ENCODE measurements at places on chromosomes 7 and 10.
A peak's percentile ranks its signal among the peaks of the same experiment; 100 is the strongest.

- no peak for DNase-seq
These were observed 24.7 kb downstream of the LSMEM1 start for GRCh38 chr7:112505495-112505894.

DNA sequence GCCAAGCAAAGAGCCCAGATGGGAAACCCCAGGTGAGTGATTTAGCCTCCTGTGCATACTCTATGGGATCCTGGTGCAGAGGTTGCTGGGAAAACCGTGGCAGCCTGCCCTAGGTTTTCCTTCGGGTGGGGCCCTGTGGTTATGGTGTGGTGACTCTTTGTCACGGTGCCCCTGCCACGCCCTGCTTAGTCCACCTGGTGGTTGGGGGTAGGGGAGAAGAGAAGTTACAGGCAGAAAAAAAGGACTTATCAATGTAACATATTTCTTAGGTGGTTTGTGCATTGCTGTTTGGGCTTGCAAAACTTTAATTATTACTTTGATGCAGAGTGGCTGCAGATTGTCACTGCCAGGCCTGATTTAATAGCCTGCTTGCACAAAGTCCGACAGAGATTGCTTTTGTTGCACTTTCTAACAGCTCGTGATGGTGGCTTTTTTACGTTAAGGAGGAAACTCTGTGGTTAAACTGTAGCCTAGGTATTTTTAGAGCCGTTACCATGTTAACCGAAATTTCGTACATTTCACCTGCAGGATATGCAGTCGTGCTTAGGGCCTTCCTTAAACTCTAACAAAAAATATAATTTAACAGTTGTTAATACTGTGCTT is 197.4 kb downstream of the RNLS start:
- DNase-seq: peak; percentile 23

GRCh38 chr7:95684505-95684904 is 87.8 kb upstream of the DYNC1I1 start:
- no peak for DNase-seq

DNA sequence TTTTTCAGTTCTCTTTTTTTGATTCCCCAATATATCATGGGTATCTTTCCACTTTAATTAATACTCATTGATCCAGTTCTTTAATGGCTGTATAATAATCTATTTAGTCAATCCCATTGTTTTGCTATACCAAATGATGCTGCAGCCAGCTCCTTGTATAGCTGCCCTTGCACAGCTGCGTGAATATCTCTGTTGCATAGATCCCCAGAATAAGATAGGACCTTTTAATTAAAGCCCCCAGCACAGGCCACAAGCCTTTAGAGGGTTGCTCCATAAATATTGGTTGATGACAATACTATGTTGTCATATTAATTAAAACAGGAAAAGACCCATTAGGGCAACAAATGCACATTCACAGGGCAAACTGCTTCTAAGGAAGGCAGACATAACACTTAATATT is 57.9 kb downstream of the BUB3 start:
- no peak for DNase-seq

DNA sequence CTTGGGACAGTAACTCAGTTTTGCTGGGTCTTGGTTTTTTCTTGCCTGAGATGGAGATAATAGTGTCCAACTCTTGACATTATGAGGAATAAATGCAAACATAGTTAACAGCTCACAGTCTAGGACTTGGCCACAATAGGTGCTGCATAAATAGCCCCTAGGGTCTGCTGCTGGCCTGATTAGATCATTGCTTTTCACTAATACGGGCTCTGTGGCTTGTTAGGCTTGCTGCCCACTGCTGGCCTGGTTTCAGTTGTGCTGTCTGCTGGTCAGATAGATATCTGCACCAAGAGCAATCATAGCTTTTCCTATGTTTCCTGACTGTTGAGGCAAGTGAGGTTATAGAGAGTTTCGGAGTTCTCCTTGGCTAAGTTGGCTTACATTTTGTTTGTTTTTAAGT is 246.1 kb downstream of the DNAJB9 start:
- DNase-seq: no peak

GRCh38 chr10:61589547-61590243 is 73.0 kb upstream of the CABCOCO1 start:
- no peak for DNase-seq

- no peak for DNase-seq
These were observed 2.4 kb downstream of the LRIT1 start for GRCh38 chr10:84238909-84239308.

DNA sequence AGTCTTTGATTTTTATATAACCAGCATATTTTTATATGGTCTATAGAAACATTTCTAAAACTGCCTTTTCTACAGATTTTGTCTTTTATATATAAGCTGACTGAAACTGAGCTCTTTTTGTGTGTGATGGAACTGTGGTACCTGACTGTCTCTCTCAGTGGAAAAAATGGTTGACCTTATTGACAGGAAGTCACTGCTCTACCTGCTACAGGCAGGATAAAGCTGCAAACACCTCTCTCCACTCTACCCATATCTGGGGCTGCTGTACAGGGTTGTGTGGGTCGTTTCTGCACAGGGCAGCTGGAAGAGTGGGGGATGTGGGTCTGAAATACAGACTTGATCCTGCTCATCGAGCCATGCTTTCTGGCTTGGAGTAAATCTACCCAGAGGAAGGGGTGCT is 48.5 kb downstream of the BBS9 start:
- no peak for DNase-seq

GRCh38 chr10:65570143-65571010 is 1355.5 kb upstream of the LRRTM3 start:
- no peak for DNase-seq

DNA sequence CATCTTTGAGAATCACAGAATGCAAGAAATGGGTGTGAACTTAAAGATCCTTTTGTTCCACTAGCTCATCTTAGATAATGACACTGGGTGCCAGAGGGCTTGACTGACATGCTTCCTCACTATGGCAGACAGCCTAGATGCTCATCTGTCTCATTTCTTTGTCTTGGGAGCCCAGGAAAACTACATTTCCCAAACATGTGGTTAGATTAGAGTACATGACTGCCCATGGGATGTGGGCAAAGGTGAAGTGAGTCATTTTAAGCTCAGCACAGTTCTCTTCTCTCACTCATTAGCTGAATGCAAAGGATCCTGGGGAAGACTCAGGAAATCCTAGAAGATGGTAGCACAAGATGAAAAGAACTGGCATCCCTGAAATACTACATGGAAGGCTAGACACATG is 32.5 kb upstream of the TBX20 start:
- no peak for DNase-seq

- DNase-seq: no peak
These were observed 157.3 kb downstream of the WDR37 start for GRCh38 chr10:1213252-1214070.

DNA sequence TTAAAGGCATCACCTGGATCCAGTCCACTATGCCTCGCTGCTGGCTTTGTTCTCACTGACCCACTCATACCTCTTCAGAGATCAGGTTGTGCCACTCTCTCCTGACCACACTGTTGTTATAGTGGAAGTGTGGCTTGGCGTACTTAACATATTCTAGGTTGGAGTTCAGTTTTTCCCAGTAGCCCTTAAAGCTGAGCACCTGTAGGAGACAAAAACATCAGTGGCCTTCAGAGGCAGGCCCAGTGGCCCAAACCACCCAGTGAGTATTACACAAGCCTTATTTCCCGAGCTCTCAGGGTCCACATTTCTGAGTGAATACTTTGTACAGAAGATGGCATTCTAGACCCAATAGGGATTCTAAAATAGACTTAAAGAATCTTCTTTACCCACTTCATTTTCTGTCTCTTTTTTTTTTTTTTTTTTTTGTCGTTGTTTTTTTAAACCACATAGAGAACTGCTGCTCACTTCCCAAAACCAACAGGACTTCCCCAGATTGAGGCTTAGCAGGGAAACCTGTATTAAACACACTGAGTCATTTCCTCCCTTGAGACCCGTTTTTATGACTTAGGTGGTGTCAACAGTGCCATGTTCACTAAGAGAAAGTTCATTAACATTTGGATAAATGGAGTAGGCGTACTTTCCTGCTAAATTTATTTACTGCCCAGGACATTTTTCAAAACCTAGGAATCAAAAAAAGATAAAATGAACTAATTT is 85.8 kb downstream of the GSAP start:
- no peak for DNase-seq

GRCh38 chr7:142961595-142961972 is 579 bp downstream of the KEL start:
- DNase-seq: no peak

DNA sequence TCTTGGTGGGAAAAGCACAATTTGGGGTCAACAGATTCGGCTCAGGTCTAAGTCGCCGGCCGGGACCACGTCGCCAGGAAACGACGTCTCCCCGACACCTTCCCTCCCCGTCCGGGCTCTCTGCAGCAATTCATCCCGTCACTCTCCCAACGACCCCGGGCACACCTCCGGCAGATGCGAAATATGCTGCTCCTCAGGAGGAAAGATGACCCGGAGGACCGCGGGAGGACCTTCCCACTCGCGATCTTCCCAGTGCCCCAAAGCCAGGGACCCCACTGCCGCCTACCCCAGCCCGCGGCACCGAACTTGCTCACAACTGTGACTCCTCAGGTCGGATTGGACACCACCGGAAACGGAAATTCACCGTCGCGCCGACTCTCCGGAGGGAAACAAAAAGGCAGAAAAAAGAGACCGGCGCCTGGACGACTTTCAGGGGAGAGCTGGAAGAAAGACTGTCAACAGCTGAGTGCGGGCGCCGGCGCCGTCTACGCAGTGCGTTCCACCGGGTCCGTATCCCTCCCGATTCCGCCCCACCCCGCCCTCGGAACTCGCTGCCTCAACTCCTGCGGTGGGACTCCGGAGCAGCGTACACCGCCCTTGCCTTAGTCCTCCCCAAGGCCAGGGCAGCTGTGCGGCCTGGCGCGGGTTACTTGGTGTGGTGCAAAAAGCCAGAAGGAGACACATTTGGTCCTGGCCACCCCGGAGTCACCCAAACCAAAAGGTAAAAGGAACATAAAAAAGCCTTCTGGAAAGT is 13.8 kb upstream of the SEC24C start:
- peak; percentile 95 for DNase-seq

GRCh38 chr10:99682752-99683151 is 23.4 kb downstream of the ENTPD7 start:
- DNase-seq: no peak

DNA sequence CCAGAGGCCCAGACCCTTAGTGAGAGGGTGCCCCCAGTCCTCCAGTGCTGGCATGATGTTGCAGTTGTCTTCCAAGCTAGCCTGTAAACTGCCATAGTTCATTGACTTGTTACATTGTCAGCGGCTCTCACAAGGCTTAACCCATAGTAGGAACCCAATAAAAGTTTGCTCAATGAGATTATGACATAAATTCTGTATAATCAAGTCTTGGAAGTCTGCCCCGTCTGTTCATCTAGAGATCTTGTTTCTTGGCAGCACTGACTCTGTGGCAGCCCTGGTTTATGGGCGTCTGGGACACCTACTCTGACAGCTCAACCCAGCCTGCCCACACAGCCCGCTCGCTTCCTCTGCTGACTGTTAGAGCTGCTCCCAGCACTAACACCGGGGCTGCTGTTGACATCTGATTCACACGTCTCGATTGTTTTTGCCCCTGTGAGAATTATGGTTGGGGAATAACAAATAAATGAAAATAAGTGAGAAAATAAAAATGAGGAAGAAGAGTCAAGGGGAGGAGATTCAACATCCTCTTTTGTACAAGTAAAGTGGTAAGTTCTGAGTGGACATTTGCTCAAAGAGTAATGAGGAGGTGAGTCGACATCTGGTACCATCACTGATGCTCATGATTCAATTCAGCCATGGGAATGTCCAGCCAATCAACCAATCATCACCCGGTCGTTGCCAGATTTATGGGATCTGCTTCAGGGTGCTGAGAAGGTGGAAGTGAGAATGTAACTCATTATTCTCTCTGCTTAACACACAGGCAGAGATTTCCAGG is 160.8 kb downstream of the SPAG6 start:
- peak; percentile 30 for DNase-seq

DNA sequence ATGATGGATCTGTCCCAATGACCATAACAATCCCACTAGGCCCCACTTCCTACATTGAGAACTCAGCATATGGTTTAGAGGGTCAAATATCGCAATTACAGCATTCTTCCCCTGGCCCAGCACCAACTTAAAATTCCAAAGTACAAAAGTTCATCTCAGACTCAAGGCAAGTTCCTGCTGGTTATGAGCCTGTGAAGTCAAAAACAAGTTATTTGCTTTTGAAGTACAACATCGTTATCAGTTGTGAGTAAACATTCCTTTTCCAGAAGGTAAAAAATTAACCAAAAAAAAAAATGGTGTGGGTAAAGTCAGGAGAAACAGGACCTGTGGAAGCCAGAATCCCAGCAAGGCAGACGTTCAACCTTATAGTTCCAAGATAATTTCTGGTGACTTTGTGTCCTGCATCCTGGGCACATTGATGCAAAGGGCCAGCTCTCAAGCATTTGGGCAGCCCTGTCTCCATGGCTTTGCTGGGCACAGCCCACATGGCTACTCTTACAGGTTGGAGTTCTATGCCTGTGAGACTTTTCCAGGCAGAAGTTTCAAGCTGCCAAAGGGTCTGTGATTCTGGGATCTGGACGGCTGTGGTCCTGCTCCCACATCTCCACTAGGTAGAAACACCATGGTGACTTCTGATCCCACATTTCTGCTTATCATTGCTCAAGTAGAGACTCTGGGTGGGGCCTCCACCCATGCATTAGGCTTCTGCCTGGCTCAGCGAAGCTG is 37.5 kb downstream of the AKR1C8 start:
- DNase-seq: no peak

- DNase-seq: no peak
These were observed 178.1 kb downstream of the AVL9 start for GRCh38 chr7:32673275-32673983.

Data from activated T-cell treated with anti-CD3 and anti-CD28 coated beads for 24 hours (primary cell).